ENCODE measurements at places on chromosomes 7 and 10.
A peak's percentile ranks its signal among the peaks of the same experiment; 100 is the strongest.

DNA sequence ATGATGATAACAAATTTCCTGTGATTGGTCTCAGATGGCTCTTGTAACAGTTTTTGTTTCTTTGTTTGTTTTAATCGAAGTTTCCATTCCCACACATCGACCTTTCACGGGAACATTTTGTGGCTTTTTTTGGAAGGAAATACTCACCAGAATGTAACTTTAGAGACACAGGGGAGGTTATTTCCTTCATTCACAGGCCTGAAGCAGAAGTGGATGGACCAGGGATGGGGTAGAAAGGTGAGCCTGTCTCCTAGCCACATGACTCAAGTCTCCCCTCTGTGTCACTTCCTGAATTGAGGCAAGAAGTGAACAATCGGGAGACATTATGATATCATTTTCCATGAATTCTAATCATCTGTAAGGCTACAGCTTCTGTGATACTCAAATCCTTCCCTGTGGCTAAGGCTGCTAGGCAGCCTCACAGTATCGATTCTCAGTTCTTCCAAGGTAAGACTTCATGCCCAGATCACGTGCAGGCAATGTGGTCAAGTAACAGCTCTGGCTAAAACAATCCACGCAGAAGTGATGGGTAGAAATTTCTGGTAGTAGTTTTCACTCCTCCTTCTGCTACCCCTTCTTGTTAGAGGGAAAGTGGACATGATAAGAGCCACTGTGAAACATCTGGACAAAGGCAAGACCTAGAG is 203.9 kb upstream of the NEBL start:
- no peak for DNase-seq

- peak; percentile 53 for DNase-seq
These were observed 1.6 kb downstream of the BAMBI start for GRCh38 chr10:28678687-28679457.

DNA sequence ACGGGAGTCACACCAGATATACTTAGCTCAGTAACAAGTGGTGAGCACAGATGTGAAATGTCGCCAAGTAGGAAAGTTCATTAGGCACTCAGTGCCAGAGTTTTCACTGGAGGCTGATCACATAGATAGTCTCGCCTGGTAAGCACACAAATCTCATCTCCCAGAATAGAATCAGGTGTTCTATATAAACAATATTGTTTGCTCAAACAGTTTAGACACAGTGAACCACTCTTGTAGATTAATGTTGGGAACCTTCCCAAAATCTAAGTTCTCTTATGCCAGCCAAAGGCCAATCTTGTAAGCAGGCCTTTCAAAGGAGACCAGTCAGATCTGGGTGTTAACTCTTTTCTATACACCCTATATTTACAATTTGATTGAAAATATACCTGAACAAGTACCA is 716.5 kb upstream of the GRM3 start:
- DNase-seq, result no peak

DNA sequence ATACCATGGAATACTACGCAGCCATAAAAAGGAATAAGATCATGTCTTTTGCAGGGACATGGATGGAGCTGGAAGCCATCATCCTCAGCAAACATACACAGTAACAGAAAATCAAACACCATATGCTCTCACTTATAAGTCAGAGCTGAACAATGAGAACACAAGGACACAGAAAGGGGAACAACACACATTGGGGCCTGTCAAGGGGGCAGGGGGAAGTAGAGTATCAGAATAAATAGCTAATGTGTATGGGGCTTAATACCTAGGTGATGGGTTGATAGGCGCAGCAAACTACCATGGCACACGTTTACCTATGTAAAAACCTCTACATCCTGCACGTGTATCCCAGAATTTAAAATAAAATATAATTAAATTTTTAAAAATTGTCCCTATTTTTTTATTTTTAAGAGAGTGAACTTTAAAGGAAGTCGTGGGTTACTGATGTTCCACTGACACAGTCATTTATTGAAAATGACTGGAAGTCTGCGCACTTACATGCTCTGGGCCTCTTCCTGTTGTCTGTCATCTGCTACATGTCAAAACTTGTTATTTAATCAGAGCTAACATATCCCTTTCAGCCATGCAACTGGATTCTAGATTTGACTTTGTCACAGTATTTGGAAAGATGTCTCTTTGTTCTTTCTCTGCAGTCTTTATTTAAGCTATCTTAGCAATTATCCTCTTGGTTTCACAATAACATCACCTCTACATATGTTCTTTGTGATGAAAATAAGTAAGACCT is 73.7 kb upstream of the ABCB5 start:
- no peak for DNase-seq

Data from islet precursor cell (in vitro differentiated cells).